HCEC 1CT (cell line): ENCODE measurements at places on chromosomes 5 and 9.

DNA sequence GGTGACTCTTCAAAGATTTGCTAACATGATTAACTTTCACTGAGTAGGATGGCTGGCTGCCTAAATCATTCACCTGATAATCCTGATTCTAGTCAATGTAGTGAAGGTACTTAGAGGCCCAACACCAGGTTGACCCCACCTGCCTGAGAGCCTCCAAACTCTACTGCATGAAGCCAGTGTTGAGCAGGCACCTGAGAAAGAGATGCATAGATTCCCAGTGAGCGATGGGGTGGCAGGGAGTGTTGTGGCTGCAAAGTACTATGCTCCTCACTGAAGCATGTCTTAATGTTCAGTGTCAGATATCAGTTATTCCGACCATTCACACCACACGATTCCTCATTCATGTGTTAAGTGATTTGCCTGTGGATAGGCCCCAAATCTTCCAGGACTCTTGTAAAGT lies 804.4 kb downstream of the TLE4 start:
- no peak for DNase-seq

- no peak for DNase-seq
Measured at GRCh38 chr5:19767987-19768386, 220.0 kb downstream of the CDH18 start.

DNA sequence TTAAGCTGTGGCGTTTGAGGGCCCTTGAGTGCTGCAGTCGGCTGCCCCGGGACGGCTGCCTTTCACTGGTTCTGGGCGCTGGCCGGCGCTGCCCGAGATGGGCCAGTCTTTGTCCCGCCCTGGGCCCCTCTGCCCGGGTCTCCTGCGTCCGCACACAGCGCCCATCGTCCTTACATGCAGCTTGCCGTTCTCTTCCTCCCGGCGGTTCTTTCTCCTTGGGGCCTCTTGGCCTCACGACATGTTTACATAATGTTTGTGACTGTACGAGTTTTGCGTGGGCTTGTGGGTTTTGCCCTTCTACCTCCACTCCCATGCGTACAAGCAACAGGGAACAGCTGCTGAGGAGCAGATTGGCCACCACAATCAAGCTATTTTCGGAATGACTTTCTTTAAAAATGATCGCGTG lies 618 bp downstream of the TNPO1 start:
- DNase-seq, result peak; percentile 68

- no peak for DNase-seq
Measured at GRCh38 chr5:174295702-174296436, 250.4 kb downstream of the NSG2 start.

- DNase-seq, result no peak
Measured at GRCh38 chr5:54882841-54883240, 102.6 kb downstream of the ESM1 start.

DNA sequence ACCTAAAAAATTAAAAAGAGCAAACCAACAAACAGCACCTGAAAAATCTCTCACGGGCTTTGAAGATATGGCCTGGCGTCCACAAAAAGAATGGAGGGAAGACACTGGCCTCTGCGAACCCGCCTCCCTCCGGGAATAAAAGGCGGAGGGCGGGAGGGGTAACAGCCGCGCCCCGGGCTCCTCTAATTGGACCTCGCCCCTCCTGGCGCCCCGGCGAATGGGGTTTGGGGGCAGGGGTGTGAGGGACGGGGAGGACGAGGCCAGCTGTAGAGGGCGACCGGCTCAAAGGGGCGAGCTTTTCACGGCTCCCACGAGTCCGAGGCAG lies 753 bp downstream of the FANCC start:
- DNase-seq, result peak; percentile 72

DNA sequence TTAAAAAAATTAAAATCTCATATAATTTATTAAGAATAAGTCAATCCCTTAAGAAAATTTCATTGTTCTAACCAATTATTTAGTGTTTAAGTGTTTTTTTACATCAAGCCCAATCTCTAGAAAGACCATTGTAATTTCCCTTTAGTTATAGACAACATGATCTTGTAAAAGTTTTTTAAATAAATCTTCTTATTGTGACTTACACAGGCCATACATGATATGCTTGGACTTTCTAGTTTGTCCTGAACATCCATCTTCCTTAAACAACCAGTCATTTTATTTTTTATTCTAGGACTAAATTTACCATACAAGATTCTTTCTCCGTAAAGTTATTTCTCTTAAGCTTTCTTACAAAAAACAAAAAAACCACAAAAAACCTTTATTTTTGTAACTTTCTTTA lies 126.5 kb upstream of the MAST4 start:
- DNase-seq, result no peak

GRCh38 chr5:16924206-16924605 lies 11.9 kb downstream of the MYO10 start:
- no peak for DNase-seq

- peak; percentile 39 for DNase-seq
Measured at GRCh38 chr9:5843794-5844471, 11.0 kb upstream of the ERMP1 start.

DNA sequence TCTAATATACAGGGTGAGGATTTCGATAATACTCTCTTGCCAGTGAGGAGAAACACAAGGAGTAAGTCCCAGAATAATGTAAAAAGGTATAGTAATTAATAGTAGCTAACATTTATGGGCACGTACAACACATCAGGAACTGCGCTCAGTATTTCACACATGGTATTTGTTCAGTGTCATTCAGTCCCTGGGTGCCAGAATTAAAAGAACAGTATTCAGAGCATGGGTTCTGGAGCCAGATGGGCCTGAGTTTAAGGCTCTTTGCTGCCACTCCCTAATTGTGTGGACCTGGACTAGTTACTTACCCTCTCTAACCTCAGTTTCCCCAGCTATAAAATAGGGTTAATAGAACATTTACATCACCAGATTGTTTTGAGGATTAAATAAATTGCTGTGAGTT lies 16.3 kb downstream of the OSTF1 start:
- DNase-seq, result no peak

- DNase-seq, result no peak
Measured at GRCh38 chr9:81791076-81791475, 101.7 kb upstream of the TLE1 start.

DNA sequence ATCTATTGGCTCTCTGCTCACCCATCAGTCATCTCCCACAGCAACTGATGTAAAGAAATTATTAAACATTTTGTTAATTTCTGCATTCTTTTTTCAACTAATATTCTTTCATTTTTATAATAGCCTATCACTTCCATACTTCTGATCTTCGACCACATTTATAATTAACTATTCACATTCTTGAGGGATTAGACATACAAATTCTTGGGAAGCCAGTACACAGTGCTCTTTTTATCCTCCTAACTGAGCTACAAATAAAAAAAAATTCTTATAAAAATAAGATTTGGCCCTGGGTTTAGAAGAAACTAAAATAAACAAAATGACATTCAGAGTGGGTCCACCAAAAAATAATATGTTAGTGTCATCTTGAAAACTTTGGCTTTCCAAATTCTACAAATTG lies 103.7 kb upstream of the ITGA1 start:
- peak; percentile 57 for DNase-seq

- DNase-seq, result no peak
Measured at GRCh38 chr9:125637241-125637640, 69.8 kb downstream of the MAPKAP1 start.

DNA sequence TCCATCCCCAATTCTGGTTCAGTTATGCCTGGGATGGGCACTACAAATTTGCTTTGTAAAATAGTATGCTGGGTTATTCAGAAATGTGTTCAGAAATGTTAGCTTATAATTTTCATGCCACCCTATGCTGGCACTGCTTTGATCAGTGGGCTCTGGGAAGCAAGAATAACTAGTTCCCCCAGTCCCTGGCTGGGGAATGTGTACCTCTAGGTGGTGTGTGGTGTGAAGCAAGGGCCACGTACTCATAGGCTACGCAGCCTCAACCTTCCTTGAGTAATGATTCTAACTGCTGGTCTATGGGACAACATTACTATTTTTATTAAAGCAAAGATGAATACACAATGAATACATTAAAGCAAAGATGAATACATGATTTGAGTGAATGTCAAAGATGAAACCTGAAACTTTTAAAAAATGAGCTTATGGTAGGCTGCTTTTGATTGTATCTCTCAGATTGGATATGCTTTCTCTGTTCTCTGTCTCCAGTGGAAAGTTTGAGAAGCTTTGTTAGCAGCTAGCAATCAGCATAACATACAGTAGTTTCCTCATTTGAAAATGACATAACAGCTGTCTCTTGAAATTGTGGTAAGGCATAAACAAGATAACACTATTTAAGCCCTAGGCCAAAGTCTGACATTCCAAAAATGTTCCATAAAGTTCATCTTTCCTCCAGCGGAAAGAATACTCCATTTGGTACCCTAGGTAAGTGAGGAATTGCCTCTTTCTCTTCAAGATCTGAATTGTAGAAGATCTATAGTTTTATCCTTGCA lies 174.7 kb upstream of the NFIB start:
- DNase-seq, result no peak

DNA sequence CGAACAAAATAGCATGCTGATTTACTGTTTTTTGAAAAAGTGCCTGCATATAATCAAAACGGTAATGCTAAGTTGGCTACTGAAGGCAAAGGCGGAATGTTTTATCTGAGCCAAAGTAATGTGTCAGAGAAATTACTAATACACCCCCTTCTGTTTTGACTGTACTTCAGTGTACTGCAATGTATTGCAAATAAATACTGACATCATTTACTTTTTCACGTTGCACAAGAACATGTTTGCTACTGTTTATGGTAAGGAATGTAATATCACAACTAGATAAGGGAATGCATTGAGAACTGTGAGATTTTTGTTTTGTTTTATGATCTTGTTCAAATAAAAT lies 813 bp upstream of the AGTPBP1 start:
- DNase-seq, result peak; percentile 84

DNA sequence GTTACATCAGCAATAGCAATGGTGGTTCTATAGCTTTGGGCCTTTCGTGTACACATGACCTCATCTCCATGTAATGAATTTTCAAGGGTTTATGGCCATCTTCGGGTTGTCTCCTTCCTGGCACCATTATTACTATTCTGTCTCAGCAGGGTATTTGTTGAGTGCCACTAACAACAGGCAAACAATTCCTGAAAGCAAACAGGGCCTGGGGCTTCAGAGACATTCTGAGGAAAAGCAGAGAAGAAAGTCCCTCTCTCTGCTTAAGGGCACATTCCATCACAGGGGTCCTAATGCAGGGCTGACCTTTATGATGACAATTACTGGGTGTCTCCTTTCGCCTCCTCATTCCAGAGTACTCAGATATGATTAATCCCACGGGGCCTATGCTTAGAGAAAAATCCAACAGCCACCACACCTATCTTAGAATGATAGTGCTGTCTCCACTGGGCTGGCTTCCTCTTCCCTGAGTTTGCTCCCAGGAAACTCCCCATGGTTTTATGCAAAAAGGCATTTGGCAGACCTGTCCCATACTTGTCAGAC lies 540.2 kb upstream of the ZNF462 start:
- DNase-seq, result no peak

- no peak for DNase-seq
Measured at GRCh38 chr5:157189223-157189622, 8.6 kb downstream of the ITK start.

GRCh38 chr5:179605026-179605833 lies 18.2 kb downstream of the HNRNPH1 start:
- no peak for DNase-seq

DNA sequence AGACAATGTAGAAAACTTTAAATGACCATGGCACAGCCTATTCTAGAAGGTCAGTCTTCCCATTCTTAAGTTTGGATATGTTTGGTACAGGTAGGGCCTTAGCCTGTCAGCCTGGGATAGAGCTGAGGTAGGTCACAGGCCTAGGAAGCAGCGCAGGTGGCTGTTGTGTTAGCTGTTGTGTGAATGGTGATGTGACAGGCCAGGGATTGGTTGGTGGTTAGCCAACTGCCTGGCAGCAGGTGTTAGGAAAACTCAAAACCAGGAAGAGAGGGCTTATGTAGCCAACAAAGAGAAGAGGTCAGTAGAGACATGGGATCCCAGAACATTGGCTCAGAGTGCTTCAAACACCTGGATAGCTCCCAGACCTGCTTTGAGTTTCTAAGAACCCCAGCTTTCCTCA lies 84.2 kb downstream of the FBXO38 start:
- no peak for DNase-seq

DNA sequence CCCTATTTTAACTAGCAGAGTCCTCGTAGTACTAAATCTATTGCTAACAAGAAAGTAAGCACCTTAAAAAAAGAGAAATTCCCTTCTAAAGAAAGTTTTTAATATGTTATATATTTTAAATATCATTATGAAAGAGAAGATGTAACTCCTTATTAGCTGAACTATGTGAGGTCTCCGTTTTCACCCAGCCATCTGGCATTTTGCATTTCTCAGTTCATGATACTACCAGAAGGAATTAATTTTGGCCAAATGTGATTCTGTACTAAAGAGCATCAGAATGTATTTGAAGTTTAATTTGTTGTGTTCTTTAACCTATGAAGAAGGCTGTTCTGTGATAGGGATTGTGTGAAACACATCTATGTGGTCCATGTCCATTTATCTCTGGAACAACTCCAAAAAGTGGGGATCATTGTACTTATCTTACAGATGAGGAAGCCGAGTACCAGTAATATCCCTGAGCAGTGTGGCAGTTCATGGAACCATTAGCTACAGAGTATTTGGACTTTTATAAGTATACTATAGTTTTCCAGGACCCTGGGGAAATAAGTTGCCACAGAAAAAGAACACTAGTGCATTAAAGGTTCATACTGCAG lies 29.8 kb downstream of the TNFAIP8 start:
- no peak for DNase-seq

- DNase-seq, result no peak
Measured at GRCh38 chr5:176528301-176528700, 8.9 kb downstream of the RNF44 start.

- no peak for DNase-seq
Measured at GRCh38 chr5:77295863-77296378, 85.4 kb downstream of the PDE8B start.

DNA sequence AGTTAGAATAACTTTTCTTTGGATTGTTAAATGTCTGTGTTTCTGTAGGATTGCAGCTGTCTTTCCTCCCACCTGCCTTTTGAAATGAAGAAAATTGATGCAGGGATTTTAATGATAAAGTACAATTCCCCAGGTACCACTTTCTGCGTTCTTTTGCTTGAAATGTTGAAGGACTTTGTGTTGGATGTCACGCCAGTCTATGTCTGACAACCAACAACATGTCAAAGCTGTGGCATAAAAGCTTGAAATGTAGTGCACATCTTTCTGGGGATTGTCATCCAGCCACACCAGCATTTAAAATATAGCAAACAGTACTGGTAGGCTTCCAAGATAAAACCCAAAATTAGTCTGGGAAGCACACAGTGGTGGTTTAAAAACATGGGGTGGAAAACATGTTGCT lies 381.4 kb downstream of the TMEM161B start:
- DNase-seq, result no peak

DNA sequence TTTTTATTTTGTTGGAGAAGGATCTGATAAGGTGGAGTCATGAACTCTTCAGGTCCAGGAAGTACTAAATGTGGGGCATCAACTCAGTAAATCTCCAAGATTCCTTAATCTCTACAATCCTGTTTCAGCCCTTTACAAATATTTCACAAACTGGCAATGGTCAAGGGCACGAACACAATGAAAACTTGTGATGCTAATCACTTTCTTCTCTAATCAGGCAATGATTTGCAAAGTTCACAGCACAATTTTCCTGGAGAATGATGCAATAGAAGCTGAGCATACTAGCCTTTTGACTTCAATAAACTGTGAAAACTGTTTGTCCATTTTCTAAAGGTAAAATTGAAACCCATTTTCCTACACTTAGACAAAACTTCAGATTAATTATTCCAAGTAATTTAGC lies 16.9 kb downstream of the GDF9 start:
- DNase-seq, result no peak
